ENCODE measurements at places on chromosomes 6 and 20.

DNA sequence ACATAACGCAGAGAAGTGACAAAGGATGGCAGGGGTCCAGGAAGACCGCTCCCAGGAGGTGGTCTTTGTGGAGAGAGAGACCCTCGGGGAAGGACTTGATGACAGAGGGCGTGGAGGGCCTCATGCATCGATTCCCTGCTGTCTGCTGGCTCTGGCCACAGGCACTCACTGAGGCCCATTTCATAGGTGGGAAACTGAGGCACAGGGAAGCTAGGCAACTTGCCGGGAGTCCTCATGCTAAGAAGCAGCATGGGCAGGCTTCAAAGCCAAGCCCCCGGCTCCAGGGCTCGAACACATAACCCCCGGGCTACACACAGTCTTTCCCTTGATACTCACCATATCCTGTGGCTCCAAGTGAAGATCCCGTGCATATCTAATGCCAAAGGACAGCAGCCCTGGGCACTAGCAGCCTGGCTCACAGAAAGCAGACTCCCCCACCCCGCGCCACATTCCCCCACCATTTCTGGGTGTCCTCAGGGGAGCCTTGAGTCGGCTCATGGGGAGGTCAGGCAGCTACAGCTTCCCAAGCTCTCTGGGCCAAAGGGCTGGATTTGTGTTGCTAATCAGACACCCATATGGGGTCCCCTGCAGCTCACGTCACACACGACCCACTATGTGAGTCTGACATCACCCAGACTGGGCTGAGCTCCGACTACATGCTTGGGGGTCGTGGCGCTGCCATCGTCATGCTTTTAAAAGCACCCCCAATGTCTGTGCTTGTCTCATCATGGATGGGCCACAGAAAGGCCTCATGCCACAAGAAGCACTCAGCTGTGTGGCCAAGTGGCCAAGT, 130.9 kb upstream of the PMEPA1 start:
- no peak for DNase-seq

GRCh38 chr20:57178582-57179111, 87.8 kb downstream of the BMP7 start:
- no peak for DNase-seq

GRCh38 chr6:169970306-169970988, 219.0 kb downstream of the ERMARD start:
- DNase-seq, result no peak

- no peak for DNase-seq
Observed at GRCh38 chr6:32886681-32887383, 32.8 kb downstream of the PSMB9 start.

DNA sequence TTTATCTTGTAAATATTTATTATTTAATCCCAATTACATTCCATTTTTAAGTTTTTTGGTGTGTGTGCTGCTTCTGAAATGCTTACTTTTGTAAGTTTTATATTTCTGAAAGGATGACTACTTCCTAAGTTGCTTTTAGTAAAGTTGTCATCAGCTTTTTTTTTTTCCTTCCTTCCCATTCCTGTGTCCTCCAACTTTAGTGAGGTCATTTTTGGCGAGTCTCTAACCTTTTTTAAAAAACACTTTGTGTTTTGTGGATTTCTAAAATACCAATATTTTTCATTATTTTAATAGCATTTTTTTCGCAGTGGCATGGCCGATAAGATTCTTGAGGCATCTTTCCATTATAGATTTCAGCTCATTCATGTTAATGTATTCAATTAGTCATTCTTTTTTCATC, 30.9 kb downstream of the FIG4 start:
- DNase-seq, result no peak

- DNase-seq, result no peak
Observed at GRCh38 chr6:41214559-41215238, 13.4 kb upstream of the TREML4 start.

- no peak for DNase-seq
Observed at GRCh38 chr6:108811490-108811889, 36.7 kb upstream of the ARMC2 start.

GRCh38 chr6:78462728-78463127, 404.6 kb upstream of the IRAK1BP1 start:
- no peak for DNase-seq

- DNase-seq, result no peak
Observed at GRCh38 chr20:50163570-50164317, 10.2 kb upstream of the PEDS1 start.

GRCh38 chr20:34967421-34967820, 11.8 kb downstream of the MYH7B start:
- DNase-seq, result no peak

DNA sequence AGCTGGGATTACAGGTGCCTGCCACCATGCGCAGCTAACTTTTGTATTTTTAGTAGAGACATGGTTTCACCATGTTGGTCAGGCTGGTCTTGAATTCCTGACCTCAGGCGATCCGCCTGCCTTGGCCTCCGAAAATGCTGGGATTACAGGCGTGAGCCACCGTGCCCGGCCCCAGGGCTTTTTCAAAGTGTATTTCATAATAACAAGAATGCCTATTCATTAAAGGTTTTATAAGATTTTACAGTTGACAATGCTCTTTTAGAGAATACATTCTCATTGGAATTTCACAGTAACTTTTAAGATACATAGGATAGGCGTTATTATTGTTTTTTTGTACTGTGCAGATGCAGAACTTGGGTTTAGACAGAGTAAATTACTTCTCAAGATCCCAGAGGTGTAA, 52.6 kb upstream of the PTPRK start:
- no peak for DNase-seq

DNA sequence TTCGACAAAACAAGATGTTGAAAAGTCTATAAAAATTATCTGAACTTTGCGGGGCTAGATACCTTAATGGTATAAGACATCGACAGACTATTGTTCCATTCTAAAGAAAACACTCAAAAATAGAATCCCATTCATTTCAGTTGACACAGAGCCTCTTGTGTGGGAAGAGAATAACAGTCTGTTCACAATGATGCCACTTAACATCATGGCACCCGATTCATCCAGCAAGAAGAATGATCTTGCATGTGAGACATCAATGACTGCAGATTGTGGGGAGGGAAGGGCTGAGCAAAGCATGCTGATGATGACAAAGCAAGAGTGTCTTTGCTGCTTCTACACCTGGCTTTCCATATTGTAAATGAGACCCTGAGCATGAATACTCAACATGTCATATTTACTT, 49.7 kb upstream of the ARMH2 start:
- DNase-seq, result no peak

DNA sequence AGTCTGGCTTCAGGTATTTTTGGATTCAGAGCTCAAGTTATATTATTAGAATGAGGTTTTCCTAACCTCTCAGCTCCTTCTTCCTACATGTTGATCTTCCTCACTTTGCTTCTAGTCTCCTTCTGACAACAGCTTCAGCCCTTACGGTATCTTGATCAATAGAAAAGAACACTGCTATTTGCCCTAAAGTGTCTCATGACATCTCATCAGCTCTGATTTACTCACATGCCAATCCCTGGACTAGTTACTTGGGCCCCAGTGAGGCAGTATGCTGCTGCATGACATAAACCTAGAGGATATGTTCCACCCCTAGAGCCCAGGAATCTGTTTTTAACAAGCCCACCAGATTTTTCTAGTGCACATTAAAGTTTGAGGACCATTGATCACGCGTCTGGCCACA, 110.3 kb downstream of the UNC5CL start:
- no peak for DNase-seq

GRCh38 chr6:20137837-20138236, 74.4 kb downstream of the MBOAT1 start:
- DNase-seq, result no peak

DNA sequence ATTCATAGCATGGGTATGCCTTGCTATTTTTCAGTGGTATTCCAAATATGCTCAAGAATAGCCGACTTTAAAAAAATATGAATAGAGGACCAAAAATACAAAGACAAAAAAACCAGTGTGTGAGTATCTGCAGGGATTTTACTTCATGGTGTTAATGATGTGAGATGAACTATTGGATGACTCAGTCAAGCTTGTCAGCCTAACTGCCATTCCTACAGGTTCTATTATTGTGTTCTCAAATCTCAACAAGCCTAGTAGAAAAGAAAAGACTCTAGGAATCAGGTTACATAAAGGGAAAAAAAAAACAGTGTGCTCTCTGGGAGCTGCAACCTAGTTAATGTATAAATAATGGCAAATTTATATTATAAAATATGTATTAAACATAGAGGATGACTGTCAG, 588.4 kb upstream of the BTBD3 start:
- DNase-seq, result no peak

GRCh38 chr6:51429017-51429712, 610.5 kb downstream of the TFAP2B start:
- DNase-seq, result no peak

DNA sequence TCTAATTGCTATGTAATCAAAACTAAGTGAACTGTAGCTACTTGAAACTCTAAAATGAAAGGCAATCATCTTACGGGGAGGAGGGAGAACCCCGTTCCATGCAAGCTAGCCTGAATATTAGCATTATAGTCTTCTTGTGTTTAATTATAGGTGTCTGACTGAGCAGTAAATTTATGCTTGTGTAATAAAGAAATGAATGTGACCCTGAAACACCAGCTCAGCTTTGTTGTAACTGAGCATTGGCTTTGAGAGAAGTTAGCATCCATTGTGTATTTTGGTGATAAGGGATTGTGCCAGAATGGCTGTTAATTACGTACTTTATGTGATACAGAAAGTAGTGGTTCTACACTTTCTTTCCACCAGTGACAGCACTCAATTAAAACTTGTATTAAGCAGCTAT, 86.9 kb downstream of the QKI start:
- no peak for DNase-seq

DNA sequence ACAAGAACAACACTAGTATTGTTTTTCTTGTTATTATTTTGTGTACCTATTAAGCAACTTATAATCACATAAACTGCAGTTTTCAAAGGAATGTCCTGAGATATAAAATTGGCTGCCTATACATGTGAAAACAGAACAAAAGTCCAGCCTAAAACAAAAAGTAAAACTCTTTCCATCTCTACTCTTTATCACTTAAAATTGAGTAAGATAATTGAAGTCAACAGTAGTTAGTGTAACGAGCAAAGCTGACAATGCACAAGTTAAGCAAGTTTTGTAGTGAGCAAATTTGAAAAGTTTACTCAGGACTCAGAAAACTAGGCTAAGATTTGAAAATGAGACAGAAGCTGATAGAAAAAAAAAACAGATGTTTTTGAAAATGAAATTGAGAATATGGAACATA, 941.4 kb upstream of the MAN1A1 start:
- DNase-seq, result no peak

DNA sequence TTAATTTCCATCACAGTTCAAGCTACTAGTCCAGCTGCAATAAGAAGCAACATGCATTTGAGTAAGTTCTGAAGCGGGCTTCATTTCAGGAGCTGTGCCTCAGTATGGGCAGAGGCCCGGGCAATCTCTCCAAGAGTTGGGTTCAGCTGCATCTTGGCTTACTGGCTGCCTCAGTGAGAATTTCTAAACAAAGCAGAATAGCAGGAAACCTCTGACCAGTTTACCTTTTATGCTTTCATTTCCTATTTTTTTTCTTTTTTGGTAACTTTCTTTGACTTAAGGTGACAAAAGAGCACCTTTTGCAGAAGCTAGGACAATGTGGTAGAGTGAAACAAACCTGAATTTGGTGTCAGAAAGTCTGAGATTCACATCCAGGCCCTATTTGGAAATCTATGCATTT, 51.0 kb upstream of the FBXO30 start:
- no peak for DNase-seq

DNA sequence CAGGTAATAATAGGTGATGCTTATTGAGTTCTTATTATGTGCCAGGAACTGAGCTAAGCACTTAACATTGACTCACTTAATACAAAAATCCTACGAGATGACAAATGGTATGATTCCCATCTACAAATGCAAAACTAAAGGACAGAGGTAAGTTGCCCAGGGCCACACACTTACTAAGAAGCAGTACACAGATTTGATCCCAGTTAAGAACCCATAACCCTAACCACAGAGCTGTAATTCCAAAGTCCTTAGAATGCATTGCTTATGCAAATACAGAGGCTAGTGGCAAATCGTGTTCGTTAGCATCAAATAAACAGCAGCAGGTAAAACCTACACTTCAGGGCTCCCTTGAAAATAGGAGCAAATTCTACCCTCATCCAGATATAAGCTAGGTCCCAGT, 104.0 kb downstream of the SASH1 start:
- DNase-seq, result no peak

DNA sequence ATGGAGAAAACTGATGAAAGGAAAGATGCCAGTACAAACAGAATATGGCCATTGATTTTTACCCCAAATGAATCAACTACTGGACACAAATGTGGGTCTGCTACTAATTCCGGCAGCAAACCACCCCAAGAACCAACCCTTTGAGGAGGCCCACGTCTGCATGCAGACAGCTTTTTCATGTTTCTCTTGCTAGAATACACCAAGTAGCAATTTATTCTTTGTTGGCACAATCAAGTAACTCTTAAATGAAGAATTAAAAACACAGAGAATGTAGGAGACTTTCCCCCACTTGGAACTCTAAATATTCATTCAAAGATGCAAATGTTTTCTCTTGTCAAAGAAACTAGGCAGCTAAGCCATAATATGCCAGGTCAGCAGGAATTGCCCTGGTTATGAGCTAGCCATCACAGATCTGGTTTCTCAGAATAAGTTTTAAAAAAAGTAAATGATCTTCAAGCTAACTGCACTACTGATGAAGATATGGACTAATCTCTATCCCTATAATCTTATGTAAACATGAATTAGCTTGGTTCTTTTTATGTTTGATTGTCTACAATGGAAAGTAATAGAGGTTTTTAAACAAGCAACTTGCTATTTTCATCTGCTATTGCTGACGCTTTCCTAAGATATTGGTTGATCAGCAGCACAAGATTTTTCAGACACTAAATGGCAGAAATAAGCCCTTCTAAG, 163.1 kb upstream of the THEMIS start:
- DNase-seq, result no peak

GRCh38 chr20:20603339-20603990, 109.0 kb downstream of the RALGAPA2 start:
- DNase-seq, result no peak

DNA sequence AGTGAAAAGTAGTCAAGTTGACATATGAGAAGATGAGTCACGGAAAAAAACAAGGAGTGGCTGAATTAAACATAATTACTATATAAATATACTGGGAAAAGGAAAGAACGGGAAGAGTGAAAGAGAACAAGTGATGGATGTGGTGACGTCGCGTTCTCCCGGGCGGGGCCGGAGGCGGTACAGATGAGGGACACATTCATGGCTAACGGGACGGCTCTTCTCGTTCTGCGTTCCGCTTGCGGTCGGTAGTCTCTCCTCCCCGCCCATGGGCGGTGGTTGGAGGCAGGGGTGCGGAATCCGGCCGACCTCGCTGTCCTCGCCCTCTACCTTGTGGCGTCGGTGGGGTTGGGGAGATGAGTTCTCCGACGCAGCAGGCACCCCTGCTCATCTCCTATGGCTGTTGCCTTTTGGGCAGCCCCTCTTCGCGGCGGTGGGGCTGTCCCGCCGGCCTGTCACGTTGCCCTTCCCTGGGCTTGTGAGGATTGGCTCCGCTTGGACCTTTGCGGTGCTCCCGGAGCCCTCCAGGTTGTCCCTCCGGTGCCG, 22.5 kb downstream of the HLA-G start:
- no peak for DNase-seq

GRCh38 chr6:16286151-16286522, 47.8 kb downstream of the GMPR start:
- DNase-seq, result no peak

All from stimulated activated CD4-positive, alpha-beta T cell treated with anti-CD3 and anti-CD28 coated beads, Interleukin-1b, Interleukin-23, amount 100 ng/mL, for 1 hour (primary cell).